Activated T-cell treated with anti-CD3 and anti-CD28 coated beads for 1 hour (primary cell): ENCODE measurements at places on chromosomes 13 and 19.

GRCh38 chr13:40161931-40162330 is 504.5 kb downstream of the FOXO1 start:
- DNase-seq: no peak

GRCh38 chr19:29777781-29778309 is 33.9 kb upstream of the CCNE1 start:
- no peak for DNase-seq

DNA sequence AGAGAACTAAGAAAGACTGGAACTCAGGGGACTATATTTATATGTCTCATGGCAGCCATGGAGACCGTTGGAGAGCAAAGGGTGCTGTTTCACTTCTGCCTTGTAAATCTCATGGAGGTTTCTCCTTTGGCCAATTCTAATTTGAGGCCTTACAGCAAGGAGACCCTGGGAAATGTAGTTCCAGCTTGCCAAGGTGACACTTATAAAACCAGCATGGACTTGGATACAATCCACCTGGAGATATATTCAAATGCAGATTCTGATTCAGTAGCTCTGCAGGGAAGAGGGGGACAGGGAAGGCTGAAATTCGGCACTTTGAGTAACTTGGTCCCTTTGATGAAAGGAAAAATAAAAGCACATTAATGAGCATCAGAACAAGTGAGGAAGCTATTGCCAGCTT is 90.0 kb downstream of the OXGR1 start:
- no peak for DNase-seq

GRCh38 chr19:56966225-56966696 is 125.7 kb upstream of the PEG3 start:
- DNase-seq: no peak

- DNase-seq: no peak
Measured at GRCh38 chr13:102651892-102652291, 43.0 kb downstream of the METTL21C start.

DNA sequence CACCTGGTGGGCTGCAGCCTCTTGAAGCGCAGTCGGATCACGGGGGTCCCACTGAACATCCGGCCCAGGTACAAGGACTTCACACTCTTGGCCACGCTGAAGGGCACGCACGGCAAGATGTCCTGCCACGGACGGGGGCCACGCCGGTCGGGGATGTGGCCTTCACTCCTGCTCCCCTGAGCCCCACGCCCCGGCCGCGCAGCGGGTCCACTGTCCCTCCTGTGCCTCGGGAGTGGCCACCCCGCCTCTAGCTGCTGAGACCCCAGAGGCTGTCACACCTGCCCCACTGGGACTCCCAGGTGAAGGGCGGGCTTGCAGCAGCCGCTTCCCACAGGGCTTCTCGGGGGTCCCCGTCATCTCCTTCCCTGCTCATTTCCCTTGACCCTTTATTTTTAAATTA is 31.2 kb downstream of the GAS6 start:
- DNase-seq: no peak

DNA sequence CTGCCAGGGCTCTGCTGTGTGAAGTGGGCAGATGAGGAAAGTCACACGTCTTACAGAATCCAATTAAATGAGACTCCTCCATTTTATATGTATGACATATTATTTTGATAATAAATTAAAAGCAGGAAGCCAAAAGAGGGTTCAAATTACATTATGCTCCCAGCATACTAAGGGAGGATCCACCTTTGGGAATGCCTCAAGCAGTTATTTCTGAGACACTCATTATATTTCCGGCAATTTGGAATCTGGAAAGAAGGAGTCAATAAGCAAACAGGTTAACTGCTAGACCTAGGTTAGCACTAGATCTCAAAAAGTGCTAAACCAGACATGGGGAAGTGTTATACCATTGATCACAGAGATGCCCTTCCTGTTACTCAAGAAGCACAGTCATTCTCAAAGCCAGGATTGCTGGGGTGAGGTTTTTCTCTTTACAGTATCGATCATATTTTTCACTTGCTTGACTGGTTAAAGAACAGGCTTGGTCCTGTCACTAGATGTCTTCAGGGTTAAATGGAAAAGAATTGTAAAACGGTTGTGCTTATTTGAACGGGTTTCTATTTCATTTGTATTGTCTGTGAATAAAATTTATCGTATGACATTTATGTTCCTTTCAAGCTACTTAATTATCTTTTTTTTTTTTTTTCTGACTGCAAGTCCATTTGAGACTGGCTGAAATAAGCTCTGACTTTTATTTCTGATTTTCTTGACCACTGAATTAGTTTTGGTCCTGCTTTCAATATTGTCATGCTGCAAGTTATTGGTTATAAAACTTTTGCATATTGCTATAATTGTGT is 523.2 kb downstream of the KLF12 start:
- no peak for DNase-seq

- no peak for DNase-seq
Measured at GRCh38 chr19:48635966-48636858, 967 bp downstream of the DBP start.

GRCh38 chr19:4748185-4748584 is 24.5 kb upstream of the DPP9 start:
- no peak for DNase-seq

- no peak for DNase-seq
Measured at GRCh38 chr13:97030705-97031452, 36.6 kb upstream of the OXGR1 start.

- DNase-seq: no peak
Measured at GRCh38 chr13:113329656-113330312, 32.7 kb downstream of the LAMP1 start.

GRCh38 chr19:2033825-2034159 is 17.3 kb downstream of the MKNK2 start:
- DNase-seq: no peak

DNA sequence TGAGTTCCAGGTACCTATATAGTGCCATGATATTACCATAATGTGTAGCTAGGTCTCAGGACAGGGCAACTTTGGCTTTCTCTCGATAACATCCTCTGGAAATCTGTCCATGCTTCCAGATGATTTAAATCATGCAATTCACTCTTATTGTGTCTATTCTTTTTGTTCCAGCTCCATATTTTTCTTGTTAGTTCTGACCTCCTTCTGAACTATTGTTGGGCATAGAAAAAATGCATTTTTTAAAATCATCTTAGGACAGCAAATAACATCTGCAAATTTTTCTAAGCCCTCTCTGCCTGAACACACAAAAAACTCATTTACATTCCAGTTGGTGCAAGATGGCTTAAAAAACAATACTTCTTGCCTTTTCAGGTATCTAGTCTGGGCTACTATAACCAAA is 1561.0 kb upstream of the MIR17HG start:
- no peak for DNase-seq

GRCh38 chr13:40384976-40385857 is 281.2 kb downstream of the FOXO1 start:
- no peak for DNase-seq

- no peak for DNase-seq
Measured at GRCh38 chr19:58466089-58466759, 656 bp upstream of the ZNF324 start.

DNA sequence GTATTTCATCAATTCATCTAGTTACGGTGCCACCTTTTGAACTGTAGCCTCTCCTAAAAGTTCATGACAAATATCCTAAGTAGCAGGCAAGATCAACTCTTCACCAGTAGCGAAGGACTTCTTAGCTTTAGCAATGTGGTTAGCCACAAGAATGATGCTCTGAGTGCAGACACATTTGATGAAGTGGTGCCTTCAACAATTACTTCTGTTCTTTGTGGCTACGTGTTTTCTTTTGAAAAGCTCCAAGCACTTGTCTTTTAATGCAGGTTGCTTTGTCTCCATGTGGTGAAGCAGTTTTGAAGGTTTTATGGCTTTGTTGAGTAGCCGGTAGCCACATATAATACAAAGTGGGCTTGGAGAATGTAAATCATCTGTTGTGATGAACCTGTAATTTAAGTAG is 194.7 kb downstream of the B3GLCT start:
- DNase-seq: no peak

DNA sequence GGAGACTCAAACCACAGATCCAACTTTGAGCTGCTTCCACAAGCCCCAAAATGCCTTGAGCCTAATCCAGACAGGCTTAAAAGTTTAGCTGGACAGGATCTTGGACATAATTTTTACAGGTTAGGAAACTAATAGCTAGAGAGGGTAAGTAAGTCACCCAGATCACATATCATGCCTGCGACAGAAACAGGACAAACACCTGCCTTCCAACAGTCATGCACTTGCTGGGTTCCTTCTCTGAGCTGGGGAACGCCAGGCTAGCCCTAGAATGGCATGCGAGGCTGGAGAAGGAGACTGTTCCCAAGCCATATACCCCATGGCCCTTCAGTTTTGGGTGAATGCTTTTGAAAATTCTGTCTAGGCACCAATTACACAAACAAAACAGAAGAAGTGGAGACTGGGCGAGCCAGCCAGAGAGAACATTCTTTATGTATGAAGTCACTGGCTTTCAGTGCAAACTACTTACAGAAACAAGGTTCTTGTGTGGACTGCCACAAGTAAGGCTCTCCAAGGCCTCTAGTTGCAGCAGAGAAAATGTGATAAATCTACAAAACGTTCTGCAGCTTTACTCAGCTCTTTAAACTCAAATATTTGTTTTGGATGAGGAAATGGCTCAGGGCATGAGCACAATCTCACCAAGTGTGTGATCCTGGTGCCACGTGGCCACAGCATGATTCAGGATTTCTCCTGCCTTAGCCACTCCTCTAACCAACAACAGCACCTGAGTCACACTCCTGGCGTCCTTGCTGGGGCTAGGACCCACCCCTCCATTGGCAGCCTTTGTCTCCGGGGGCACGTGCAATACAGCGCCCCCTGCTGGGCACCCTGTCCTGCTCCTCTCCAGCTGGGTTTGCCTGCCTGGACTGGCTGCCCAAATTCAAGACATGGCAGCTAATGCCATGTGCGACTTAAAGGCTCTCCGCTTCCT is 73.4 kb upstream of the UBL3 start:
- DNase-seq: peak; percentile 29

GRCh38 chr13:24870380-24870760 is 106.4 kb downstream of the RNF17 start:
- no peak for DNase-seq

DNA sequence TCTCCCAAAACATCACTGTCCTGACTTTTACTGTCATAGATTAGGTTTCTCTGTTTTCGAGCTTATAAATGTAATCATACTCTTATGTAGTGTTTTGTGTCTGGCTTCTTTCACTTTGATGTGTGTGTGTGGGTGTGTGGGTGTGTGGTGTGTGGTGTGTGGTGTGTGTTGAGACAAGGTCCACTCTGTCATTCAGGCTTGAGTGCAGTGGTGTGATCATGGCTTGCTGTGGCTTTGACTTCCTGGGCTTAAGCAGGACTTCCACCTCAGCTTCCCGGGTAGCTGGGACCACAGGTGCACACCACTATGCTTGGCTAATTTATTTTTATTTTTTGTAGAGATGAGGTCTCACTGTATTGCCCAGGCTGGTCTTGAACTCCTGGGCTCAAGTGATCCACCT is 59.6 kb downstream of the PDS5B start:
- no peak for DNase-seq

DNA sequence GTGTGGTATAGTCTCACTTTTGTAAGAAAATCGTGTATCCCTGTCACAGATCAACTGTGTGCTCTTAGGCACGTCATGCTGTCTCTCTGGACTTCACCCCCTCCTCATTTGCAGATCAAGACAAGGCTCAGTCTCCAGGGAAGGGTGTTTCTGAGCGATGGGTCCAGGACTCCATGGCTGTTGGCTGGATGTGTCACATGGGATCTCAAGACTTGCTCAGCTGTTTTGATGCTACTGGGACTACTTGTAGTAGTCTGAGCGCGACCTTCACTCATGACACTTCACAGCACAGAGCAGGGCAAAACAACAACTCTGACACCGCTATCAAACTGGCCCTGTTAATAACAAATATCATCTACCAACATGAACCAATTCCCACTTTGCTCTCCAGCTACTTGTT is 36.2 kb downstream of the SMAD9 start:
- DNase-seq: no peak

DNA sequence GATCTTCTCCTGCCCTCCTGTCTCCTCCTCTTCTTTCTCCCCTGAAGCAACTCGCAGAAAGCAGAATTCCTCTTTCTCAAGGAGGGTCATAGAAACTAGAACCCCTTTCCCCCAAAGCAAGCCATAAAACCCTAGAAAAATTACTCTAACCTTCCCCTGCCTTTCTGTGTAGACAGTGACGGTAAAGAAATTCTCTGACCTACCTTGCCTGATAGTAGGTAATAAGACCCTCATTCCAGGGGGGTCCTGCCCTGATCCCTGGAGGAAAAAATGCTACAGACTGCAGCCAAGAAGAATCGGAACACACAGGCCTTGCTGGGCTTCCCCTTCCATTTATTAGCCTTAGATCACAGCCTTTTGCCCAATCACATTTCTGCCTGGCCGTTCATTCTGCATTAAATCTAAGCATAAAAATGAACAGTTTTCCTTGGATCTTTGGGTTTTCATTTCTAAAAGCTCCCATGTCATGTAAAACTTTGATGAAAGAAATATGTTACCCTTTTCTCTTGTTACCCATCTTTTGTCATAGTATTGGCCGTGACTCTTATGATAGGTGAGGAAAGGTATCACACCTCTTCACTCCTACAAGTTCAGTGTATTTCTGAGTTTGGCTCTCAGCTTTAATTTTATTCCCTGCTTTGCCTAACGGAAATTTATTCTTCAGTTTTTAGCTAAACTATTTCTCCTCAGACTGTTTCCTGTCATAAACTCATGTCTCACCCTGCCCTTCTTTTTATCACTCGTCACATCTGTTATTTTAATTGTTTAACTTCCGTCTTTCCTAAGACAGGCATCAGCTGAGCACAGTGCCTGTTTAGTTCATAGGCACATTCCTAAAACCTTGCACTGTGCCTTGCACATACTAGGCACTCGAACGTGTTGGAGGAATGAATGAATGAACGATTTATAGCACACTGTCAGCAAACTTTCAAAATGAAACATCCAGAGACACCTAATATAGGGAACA is 20.4 kb upstream of the CPB2 start:
- DNase-seq: no peak

GRCh38 chr19:10533646-10534386 is 9.9 kb upstream of the ATG4D start:
- no peak for DNase-seq

GRCh38 chr19:4260613-4261191 is 13.8 kb downstream of the YJU2 start:
- DNase-seq: no peak

- DNase-seq: no peak
Measured at GRCh38 chr19:55549500-55550320, 4.4 kb upstream of the SBK3 start.

DNA sequence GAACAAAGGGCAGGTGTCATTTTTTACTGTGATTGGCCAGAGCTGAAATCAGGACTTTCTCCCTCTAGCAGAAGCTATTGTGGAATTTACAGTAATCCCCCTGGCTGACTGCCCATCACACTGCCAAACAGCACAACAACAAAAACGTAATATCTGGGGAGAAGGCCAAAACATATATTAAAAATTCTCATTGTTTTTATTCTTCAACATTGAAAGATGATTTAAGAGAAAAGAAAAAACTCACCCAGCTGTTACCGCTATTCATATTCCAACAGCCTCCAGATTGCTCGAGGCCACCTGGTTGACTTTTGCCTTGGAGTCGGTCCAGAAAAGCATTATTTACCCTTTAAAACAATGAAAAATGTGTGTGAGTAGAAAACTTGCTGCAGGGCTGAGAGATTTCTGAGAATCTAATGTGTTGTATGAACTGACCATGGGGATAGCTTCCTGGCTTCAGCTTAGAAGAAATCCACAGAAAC is 97.2 kb downstream of the EPSTI1 start:
- DNase-seq: no peak
